ENCODE measurements at places on chromosomes 5 and 9.

GRCh38 chr5:119393746-119394145 is 37.9 kb downstream of the TNFAIP8 start:
- DNase-seq: no peak

DNA sequence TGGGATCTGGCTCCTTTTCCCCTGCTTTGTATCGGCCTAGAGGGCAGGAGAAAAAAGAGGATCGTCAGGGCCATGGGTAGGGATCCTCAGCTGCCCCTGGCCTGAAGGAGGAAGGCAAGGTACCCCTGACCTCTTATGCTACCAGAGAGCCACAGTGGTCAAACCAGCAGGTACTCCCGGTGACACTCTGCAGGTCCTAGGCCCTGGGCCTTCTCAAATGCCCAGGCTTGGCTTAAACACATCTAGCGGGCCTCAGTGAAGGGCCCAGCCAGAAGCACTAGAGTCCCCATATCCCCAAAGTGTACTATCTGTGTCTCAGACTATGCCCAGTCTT is 3.5 kb downstream of the IRF1 start:
- DNase-seq: no peak

- no peak for DNase-seq
These were observed 63.9 kb downstream of the MAMDC2 start for GRCh38 chr9:70107558-70107957.

GRCh38 chr5:156402387-156402921 is 75.5 kb downstream of the SGCD start:
- no peak for DNase-seq

- DNase-seq: no peak
These were observed 36.8 kb downstream of the SLC22A5 start for GRCh38 chr5:132406144-132406783.

DNA sequence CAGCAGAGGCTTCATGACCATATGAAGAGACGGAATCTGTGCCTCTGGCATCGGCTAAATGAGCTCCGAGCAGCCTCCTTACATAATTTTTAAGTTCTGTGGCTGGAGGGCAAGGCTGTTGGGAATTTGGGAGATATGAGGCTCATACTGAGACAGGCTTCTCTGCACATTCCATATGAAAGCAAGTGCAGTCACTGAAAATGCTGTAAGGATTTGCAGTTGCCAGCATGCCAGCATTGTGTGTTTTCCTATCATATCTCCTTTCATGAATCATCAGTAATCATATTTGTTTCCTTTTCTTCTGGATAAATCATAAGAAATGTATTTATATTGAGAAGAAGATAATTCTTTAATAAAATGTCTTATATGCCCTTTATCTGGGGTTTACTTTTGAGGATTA is 775.4 kb downstream of the SEMA5A start:
- DNase-seq: no peak

DNA sequence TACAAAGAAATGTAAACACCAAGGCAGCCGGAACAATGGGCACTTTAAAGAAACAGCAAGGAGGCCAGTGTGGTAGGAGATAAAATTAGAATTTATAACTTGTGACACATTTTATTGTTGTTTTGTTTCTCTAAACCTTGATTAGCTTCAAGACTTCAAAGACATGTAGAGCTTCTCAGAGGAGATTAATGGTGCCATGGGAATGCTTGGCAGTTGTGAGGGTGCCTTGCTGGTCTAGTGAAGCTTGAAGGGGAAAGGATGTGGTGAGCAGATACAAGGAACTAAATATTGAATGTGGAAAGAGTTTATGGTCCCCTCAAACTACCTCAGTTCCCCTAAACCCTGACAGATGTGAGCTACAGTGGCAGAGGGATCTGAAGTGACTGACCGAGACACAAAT is 322.4 kb upstream of the ADAMTS16 start:
- no peak for DNase-seq

- no peak for DNase-seq
These were observed 32.2 kb downstream of the TRIO start for GRCh38 chr5:14175381-14175780.

GRCh38 chr5:57442080-57442839 is 40.4 kb downstream of the ACTBL2 start:
- DNase-seq: no peak

- no peak for DNase-seq
These were observed 376.2 kb upstream of the CLINT1 start for GRCh38 chr5:158235159-158235547.

GRCh38 chr5:9529041-9529480 is 16.8 kb downstream of the SEMA5A start:
- DNase-seq: no peak

GRCh38 chr9:122567901-122568300 is 15.0 kb downstream of the OR1N2 start:
- DNase-seq: no peak

DNA sequence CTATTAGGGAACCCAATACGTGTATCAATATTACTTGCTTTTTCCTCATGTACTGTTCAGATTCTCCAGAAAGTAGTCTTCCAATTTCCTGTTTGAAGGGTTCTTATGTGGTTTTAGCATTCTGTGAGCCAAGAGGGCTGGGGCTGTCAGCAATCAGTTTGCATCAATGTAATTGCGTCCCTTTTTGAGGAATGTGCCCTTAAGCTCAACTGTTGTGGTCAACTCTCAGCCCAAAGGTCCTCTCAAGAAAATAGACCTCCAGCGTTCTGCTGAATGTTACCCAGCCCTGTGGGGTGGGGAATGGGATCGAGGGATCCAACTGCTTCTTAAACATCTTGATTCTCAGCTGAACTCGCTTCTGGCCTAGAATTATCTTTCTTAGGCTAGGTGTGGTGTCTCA is 43.8 kb upstream of the CDK20 start:
- DNase-seq: no peak

- no peak for DNase-seq
These were observed 22.1 kb upstream of the STXBP1 start for GRCh38 chr9:127589955-127590370.

DNA sequence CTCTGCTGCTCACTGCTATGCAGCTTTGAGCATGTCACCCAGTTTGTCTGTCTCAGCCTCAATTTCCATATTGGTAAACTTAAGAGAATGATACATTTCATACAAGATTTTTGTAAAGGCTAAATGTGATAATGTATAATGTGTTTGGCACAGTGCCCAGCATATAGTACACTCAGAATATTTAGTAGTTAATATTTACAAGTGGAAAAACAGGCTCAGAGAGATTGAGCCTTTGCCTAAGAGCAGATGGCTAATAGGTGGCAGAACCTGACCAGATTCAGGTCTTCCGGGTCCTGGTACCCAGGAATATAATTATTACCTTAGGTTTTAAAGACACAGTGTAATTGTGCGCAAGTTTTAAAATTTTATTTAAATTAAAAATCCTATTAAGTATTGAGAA is 46.8 kb upstream of the KIAA1958 start:
- DNase-seq: no peak

- DNase-seq: no peak
These were observed 47.1 kb downstream of the LIX1 start for GRCh38 chr5:97095318-97095732.

GRCh38 chr9:84349671-84350070 is 9.1 kb upstream of the SLC28A3 start:
- no peak for DNase-seq

- DNase-seq: no peak
These were observed 35.5 kb downstream of the BICD2 start for GRCh38 chr9:92728831-92729734.

- no peak for DNase-seq
These were observed 2.0 kb downstream of the DENND1A start for GRCh38 chr9:123927625-123928532.

- DNase-seq: no peak
These were observed 147.1 kb upstream of the SLC12A2 start for GRCh38 chr5:127936439-127936972.

DNA sequence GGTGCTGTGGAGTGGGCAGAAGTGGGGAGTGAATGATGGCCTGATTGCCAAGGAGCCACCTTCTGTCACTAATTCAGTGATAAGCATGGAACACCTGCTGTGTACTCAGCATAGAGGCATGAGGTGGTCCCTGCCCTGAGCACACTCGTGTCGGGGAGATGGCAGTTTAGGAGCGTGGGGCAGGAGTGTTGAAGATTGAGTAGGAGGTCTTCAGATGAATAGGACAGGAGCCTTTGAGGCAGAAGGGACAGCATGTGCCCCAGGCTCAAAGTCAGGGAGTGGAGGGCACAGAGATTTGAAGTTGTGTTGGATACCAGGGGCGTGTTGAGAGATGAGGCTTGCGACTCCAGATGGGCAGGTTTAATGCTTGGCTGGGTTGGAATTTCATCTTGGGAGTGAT is 55.0 kb downstream of the ZNF618 start:
- DNase-seq: no peak

DNA sequence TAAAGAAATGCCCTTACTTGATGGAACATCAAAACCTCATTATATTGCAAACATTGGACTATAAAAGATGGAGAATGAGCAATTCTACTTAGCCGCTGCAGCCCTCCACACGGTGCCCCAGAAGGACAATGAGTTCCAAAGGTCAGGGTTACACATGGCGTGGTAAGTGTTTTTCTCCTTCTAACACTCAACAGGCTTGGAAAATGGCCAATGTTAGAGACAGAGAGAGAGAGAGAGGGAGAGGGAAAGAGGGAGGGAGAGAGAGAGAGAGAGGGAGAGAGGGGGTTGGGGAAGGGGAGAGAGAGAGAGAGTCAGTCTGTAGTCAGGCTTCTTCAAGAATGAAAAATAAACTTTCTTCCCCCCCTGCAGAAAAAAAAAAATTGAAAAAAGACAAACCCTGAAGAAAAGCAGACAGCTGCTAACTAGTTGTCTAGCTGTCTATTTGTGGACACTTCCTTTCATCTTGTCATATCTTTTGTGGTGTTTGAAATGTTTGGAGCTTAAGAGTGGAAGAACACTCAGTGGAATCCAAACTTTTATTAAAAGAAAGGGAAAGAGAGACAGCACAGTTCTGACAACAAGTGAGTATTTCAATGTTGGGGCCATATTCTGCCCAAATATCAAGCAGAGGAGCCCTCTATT is 324.8 kb downstream of the TMEM38B start:
- no peak for DNase-seq

- no peak for DNase-seq
These were observed 259.6 kb downstream of the EPB41L4A start for GRCh38 chr5:112159435-112159834.

- no peak for DNase-seq
These were observed 28.7 kb upstream of the IFNE start for GRCh38 chr9:21510806-21511205.
